ENCODE measurements at places on chromosomes 5 and 9.
A peak's percentile ranks its signal among the peaks of the same experiment; 100 is the strongest.

DNA sequence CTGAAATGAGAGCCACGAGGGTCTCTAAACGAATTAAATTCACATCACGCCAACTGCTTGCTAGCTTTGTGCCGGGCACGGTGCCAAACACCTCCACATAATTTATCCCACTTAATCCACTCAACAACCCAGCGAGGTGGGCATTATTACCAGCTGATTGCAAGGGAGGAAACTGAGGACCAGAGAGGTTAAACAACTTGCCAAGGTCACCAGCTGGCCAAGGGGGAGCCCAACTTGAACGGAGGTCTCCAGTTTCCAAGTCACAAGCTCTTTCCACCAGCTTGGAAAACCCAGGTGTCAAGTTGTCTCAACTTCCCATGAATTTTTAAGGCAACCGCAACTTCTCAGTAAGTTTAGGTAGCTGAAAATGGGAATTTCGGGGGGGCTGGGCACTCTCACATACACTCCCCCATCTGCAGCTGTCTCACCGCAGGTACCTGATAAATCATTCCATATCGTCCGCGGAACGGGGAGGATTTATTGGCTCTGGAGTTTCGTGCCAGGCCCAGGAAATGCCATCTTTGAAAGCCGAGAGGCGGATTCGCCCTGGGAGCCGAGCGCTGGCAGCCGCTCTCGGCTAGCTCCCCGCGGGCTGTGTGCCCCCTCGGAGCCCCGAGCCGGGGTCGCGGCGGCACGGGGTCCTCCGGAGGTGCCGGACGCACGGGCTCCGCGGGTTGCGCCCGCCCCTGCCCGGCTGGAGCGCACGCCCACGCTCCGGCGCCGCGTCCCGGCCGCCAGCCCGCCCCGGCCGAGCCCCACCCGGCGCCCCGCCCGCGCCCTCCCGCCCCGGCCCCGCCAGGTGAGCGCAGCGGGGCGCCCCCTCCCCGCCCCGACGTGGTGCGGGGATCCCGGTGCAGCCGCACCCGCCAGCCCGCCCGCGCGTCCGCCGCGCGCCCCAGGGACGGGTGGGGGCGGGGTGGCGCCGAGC, 617 bp downstream of the PTPN3 start:
- no peak for DNase-seq

DNA sequence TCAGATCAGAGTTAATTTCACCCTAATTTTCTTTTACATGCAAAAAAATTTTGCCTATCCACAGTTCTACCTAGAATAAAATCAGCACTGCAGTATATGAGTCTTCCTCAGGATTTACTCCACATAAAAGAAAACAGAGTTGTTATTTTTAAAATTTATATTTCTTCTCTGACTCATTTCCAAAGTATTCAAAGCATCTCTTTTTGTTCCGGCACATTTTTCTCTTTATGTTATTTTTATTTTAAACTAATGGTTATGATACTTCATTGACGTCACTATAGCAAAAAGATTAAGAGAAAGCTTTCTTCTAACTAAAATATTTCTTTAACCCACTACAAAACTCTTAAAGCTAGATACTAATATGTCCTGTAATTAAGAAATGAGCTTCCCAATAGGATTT, 590.4 kb downstream of the PRELID2 start:
- DNase-seq: no peak

- DNase-seq: no peak
Measured at GRCh38 chr5:125528881-125529280, 782.4 kb upstream of the ZNF608 start.

DNA sequence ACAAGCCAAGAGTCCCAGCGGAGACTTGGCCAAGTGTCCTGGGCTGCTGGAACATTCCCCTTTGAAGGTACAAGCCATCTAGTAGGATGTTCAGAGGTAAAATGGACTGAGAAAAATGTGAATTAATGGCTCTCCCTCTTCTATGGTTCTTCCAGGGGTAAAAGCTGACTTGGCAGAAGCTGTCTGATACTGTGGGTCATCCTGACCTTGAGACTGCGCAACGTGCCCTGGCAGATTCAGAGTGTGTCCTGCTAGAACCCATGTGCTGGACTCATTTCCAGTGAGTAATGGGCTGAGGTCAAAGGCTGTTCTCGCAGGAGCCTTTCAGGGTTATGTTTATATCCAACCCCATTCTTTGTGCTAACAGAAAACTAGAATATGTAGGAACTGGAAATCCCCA, 423.0 kb upstream of the CD180 start:
- no peak for DNase-seq

DNA sequence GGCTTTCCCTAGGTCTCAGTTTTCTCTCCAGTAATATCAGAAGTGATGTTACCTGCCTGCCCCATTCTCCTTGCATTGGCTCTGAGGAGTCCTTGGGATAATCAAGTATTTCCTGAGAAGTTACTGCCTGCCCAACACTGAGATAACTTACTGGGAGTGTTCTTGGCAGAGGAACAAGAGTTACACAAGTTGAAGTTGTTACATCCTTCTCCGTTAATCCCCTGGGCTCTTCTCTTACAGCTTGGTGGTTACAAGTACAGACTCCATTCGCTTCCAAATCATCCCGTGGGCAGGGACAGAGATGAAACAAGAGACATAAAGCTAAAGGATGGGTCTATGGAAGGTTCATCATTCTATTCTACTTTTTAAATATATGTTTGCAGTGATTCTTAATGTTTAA, 74.1 kb upstream of the SAP30L start:
- DNase-seq: peak; percentile 73

DNA sequence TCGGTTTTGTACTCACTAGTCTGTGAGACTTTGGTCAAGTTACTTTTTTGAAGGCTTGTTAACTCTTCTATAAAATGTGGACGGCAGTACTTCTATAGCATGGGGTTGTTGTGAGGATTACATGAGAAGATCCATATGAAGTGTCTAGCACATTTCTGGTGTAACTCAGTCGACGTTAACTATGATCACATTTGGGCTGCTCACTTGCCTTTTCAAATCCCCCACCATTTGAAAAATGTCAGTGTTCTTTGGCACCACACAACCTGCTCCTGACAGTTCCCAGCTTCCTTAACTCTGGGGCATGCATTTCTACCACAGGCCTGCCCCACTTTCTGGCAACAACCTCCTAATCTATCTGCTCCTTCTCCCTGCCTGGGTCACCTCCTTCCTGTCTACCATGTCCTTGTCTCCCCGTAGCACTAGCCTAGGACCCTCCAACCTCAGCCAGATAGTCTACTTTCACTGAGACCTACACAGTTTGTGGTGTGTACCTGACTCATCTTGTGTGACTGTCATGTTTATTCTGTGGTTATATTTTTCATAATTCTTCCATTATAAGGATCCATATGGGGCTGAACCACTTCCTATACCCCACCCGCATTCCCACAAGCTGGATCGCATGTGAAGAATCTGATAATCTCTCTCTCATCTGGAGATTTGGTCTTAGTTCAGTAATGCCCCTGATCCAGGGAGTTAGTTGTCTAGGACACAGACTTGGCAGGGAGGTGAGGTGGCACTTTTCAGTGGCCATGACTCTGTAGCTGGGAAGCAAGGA, 30.2 kb upstream of the BASP1 start:
- DNase-seq: no peak

DNA sequence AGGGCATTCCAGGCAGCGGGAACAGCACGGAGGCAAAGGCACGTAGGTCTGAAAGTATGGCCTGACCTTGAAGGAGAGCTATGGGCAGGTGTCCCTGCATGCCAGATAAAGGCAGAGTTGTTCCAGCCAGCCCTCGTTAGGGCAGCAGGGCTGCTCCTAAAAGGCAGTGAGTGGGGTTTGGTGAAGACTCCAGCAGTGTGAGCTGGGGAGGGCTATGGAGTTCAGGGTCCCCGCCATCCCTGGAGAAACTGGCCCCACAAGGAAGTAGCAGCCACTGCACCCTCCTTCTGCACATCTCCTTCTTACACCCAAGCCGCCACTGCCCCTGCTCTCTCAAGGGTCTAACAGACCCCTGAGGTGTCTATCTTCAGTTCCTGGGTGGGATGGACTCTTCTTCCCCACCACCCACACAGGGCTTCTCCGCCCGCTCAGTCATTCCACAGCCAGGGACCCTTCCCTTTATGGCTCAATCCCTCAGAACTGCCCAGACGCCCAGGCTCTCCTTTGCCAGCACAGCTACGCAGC, 1.4 kb downstream of the AKNA start:
- no peak for DNase-seq

DNA sequence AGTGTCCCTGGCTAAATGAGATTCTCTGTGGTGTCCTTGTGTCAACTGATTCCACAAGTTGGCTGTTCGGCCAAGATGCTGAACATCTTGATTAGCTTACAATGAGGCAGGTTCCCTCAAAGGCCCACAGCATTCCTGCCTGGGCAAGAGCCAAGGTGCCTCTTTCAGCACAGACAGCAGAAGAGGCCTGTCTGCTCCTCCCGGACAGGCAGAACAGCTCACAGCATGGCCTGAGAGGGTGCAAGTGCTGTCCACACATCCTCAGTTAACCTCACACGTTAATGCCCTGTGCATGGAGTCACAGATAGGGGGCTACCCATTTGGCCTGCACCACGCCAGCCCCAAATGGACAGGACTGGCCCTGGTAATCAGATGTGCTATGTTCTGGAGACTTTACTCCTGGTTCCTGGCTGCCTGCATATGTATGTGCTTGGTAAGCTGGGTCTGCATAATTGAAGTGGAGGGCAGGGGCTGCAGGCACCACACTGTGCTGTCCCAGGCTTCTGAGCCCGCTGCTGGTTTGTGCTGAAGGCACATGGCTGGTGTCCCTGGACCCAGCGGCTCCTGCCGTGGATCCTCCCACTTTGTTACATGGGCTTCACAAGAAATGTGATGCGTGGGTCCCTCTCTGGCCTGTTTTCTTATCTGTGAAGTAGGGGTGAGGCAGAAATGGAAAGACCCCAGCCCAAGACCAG, 8.9 kb downstream of the CSF2 start:
- DNase-seq: no peak
